ENCODE measurements at places on chromosomes 11 and 22.

DNA sequence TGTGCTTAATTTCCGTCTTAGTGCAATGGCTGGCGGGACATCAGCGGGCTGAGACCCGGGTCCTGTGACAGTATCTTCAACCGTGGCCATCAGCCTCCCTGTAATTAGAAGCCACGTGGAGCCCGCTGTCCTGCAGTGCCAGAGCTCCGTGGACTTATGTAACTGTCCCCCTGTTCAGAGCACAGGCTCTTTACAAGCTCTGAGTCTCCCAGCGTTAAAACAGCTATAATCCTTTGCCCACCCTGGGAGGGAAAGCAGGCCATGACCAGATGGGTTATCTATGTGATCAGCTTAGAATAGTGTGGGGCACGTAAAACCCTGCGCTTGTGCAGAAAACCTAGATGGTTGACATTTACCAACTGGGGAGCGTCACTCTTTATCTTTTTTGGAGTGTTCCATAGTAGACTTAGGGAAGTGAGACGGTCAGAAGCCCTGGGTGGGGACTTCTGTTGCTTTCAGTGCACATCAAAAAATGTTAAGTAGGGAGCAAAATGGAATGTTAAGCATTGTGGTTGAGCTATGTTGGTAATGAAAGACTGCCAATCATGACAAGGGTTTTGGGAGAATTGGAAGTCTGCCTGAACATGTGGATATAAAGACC lies 103.5 kb upstream of the CADM1 start:
- no peak for DNase-seq

GRCh38 chr22:23363683-23364082 lies 183.4 kb downstream of the BCR start:
- DNase-seq, result no peak

DNA sequence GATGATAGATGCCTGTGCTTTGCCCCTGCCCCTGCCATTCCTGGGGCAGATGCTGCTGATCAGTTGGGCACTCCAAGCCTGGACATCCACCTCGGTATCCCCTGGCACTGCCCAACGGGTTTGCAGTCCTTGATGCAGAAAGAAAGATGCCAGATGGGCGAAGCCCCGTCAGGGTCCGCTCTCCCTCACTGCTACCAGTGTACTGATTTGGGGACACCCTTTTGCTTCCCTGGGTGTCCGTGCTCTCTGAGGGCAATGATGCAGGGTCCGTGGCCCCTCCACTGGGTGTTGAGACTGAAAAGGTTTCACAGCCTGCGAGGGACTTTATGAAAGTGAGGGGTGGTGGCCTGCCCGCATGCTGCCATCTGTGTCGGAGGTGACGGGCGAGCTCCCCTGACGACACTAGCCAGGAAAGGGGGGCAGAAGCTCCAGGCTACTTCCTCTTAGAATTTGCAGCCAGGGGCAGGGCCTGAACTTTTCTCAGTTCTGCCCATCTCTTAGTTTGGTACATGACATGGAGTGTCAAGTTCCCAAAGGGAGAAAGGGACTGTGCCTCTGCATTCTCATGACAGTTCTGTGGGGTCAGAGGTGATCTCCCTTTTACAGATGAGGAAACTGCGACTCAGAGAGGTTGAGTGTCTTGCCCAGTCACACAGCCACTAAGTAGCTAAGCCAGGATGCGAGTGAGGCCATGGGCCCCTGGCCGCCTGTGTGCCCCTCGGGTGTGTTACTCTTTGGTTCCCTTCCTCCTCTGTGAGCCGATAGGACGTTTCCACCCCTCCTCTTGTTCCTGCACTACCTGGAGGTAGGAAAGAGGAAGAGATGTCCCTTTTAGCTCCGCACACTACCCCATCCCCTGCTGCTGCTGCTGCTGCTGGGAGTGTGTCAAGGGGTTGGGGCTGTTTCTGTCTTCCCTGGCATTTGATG lies 96.6 kb downstream of the BCR start:
- no peak for DNase-seq

- DNase-seq, result no peak
These were observed 63.1 kb downstream of the TIMP3 start for GRCh38 chr22:32864596-32864995.

DNA sequence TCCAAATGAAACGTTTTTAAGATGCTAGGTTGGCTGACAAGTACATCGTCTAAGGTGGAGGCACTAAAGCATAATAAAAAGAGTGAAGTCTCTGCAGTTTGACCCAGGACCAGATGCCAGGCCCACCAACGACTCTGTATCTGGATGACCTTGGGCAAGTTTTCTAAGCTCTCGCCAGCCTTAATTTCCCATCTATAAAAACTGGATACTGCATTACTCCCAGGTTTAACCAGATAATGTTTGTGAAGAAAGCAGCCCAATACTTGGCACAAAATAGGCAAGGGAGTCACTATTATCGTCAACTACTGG lies 49.0 kb downstream of the FAM83F start:
- no peak for DNase-seq

GRCh38 chr11:72671152-72672099 lies 2.8 kb downstream of the PDE2A start:
- DNase-seq, result no peak

DNA sequence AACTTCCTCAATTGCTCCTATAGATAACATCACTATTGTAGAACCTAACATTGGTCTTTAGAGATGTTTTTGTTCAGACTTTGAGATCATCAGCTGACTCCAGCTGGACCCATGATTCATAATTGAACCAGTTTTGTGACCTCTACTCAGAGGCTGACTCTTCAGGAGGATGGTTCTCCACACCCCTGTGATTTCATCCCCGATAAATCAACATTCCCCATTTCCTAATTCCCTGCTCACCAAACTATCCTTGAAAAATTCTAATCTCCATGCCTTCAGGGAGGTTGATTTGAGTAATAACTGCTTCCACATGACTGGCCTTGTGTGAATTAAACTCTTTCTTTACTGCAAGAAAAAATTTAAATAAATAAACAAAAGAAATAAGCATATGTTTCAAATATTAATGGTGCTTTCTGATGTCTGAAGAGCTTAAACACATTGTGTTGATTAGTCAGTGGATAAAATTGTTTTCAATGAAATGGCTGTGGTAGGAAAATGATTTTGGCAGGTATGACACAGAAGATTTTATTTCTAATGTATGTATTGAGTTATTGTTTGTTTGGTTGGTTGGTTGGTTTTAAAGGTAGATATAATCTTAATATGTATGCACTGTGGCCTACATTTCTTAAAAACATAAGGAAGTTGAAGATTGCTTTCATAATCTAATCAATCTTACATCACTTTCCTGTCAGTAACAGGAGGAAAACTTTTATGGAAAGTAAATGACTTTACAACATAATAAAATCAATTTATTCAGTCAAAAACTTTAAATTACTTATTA lies 427.9 kb upstream of the CCDC179 start:
- peak; percentile 50 for DNase-seq

DNA sequence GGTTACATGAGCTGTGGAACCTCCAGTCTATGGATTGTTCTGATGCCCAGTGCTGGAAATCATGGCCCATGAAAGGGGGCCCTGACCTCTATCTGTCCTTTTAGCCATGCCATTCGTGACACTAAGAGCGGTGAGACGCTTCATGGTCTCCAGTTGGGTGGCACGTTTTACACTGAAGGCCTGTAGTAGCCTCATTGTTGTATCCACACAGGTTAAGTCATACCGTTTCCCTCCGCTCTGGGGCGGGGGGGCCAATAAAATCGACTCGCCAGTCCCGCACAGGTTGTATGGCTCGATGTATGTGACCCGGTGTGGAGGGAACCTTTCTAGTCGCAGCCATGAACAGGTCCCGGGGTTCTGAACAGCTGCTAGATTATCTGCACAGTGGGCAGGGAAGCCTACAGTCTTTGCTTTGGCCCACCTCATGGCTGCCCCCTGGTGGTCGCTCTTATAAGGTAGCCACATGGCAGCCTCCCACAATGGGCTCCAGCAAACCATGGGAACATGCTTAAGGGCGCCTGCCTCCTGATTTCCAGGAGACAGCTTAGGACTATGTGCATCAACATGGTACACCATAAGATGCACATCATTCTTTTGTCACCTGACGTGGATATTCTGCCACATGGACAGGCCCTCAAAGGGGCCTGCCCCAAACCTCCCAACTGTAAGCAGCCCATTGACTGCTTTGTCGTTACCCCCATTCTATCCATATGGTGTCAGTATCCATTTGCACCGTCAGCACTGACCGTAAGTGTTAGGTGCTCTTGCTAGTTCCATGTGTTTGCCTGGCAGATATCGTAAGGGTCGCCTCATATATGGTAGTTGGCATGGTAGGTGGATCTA lies 19.7 kb upstream of the APOL3 start:
- no peak for DNase-seq

DNA sequence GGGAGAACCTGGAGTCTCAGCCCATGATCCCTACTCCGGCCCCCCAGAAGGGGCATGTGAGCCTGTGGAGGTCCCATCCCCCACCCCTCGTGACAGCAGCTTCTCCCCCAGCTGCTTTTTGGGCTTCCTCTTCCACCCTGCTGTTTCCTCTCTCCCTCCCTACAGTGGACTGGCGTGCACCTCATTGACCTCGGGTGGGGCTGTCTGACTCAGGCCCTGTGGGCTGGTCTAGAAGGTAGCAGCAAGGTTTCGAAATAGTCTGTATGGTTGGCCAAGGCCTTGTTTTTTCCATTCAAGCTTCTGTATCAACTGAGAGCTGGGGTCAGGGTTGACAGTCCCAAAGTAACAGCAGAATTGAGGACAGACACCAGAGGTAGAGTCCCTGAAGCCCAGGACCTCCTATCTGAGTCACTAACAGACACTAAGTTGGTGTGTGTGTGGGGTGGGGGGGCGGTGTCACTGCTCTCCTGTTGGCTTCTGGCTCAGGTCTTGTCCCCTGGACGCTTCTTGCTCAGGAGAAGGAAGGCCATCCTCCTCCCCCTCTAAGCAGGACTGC lies 7.7 kb downstream of the SLC37A2 start:
- no peak for DNase-seq

- DNase-seq, result no peak
These were observed 92.0 kb upstream of the DDI1 start for GRCh38 chr11:103944251-103944940.

DNA sequence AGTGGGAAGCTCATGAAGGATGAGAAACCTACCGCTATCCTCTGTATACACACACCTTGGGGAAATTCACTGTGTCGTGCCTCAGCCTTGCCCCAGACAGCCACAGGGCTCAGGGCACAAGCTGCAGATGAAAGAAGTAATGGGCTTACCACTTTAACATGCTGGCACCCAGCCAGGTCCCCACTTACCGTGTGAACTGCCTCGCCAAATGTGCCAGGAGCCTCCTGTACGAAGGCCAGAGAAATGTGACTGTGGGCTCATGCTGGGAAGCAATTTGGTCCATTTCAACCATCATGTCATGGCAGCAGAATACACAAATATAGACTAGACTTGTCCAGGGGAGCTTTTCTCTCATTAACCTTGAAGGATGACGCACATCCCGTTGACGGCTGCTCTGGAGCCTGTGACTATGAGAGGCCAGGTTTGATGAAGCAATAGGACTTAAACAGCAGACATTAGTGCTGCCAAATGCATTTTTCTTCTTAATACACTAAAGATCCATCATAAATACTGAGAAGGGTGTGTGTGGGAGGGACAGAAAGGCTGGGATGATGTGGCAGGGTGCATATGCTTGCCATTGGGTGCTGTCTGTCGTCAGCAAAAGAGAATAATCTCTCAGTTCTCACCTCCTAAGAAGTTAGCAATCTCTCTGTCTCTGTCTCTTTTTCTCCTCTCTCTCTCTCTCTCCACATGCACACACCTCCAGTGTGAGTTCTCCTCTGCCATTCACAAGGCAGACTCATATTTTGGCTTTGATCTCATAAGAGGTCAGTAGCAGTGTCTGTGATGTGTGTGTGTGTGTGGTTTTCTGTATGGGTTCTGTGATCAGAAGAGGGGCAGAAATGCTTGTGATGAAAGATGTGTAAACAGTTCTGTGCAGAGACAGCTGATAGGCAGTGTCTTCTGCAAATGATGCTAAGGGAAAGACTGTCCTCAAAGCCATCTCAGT lies 142.4 kb downstream of the KIRREL3 start:
- no peak for DNase-seq

- peak; percentile 52 for DNase-seq
These were observed 250.3 kb downstream of the TBC1D22A start for GRCh38 chr22:47012589-47013370.

DNA sequence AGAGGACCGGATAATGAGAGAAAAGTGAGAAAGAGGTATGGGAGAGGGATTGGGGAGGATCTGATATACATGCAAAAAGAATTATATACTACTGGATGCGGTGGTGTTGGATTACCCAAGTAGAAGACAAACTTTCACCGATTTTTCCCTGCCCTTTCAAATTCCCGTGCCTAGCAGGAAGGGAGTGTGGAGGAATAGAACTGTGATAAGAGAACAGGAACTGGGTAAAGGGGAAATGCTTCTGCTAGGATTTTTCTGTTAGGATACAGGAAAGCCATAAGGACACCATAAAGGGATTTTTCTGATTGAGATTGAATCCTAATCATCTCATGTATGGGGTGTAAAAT lies 480 bp upstream of the MTMR2 start:
- no peak for DNase-seq

- no peak for DNase-seq
These were observed 1.3 kb upstream of the INSC start for GRCh38 chr11:15113381-15113780.

DNA sequence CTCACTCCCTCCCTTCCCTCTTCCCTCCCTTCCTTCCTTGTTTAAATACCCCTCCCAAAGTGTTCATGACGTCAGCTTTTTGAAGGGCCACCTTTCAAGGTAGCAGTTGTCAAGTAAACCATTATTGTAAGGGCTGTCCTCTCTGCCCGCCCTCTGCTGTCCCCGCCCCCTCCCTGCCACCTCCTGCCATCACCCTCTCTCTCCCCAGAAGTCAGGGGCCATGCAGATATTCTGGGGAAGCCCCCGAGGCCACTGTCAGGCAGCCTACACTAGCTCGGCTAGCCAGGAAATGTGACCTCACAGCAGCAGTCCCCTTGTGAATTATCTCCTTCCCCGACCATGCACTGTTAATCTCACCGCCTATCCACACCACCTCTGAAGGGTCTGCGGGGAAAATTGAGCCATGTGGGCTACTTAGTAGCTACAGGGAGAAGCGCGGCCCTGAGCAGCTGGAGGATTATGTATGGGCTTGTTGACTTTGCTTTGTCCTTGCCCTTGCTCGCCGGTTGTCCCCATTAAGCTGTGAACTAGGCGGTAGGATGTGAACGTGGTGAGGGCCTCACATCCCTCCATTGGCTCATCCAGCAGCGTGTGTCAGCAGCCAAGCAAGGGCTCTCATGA lies 42.1 kb upstream of the ATXN10 start:
- DNase-seq, result no peak

GRCh38 chr11:14934641-14935351 lies 37.4 kb downstream of the CALCA start:
- DNase-seq, result no peak

GRCh38 chr11:15095736-15096228 lies 18.9 kb upstream of the INSC start:
- DNase-seq, result no peak

DNA sequence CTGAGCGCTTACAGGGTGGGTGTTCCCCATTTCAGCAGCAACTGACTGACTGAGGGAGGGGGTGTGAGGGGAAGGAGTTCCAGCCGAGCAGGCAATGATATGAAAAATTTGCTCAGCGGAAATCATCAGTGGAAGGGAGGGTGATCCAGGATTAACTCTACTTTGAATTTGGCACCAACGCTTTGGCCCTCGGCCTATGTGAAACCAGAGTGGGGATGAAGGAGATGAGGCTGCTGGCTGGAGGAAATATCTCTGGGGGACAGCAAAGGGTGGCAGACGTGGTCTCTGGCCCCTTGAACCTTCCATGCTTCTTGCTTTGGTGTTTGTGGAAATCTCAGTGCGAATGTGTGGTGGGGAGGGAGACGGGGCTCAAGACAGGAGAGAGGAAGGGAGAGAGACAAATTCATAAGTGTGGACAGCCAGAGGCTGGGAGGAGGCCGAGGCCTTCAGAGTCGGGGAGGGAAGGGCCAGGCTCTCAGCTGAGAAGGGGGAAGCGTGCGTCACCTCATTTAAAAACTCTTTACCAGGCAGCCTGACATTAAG lies 83.6 kb downstream of the FDX1 start:
- DNase-seq, result no peak
